T-helper 17 cell (primary cell): ENCODE measurements at places on chromosomes 12 and 14. TPM values are rescaled to one million over a fixed set of nuclear protein-coding genes. Genes with fewer than 3 reads are reported as not detected.

DNA sequence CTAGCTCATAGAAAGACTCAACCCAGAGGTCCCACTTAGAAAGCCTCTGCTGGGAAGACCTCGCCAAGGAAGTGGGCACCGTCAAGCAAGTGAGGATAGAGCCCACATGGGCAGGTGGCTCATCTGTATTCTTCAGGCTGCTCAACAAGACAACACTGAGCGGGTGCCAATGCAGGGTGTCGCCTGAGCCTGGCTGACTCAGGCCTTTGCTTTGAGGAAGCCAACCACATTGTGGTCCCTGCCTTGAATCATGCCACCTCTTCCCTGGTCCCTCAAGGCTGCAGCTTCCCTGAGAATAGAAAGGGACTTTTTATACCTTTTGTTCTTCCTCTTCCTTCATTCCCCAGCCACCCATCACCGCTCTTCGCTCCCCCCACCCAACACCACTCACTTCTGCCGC is 2.1 kb upstream of the RNASE13 start:
- no peak for DNase-seq

- DNase-seq, result no peak
Measured at GRCh38 chr14:24398653-24399446, at the start of gene NYNRIN. Gene NYNRIN, plus strand, starts transcription at chr14:24399003. Its CDS starts 244 bp downstream, at chr14:24399247.

The WNT5B gene
- total RNA-seq, result not detected

The SIX1 gene
- not detected for total RNA-seq

DNA sequence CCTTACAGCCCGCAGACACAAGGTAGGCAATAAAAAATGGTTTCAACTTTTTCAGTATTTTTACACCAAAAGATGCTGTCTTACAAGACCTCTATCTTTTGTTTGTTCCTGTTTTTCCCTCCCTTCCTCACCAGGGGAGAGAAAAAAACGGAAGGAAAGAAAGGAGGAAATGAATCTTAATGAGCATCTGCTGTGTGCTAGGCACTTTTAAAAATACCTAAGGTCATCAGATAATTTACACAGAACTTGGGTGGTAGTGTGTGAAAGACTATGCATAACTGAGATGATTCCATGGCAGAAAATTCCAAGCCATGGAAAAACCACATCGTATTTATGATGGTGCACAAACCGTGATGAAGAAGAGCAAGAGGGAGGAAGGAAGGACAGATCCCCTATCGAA is 121.2 kb downstream of the DIP2B start:
- no peak for DNase-seq

- no peak for DNase-seq
Measured at GRCh38 chr14:37253905-37254304, 56.2 kb downstream of the MIPOL1 start.

- DNase-seq, result no peak
Measured at GRCh38 chr12:4483885-4484823, 38.5 kb upstream of the FGF6 start.

GRCh38 chr12:11895421-11896078 is 175.2 kb upstream of the BCL2L14 start:
- DNase-seq, result no peak

GRCh38 chr14:94575730-94576585 is 5.3 kb upstream of the SERPINA5 start:
- DNase-seq, result no peak

The PRH2 gene
- not detected for total RNA-seq

GRCh38 chr12:132343294-132344004 is 14.1 kb upstream of the GALNT9 start:
- no peak for DNase-seq

DNA sequence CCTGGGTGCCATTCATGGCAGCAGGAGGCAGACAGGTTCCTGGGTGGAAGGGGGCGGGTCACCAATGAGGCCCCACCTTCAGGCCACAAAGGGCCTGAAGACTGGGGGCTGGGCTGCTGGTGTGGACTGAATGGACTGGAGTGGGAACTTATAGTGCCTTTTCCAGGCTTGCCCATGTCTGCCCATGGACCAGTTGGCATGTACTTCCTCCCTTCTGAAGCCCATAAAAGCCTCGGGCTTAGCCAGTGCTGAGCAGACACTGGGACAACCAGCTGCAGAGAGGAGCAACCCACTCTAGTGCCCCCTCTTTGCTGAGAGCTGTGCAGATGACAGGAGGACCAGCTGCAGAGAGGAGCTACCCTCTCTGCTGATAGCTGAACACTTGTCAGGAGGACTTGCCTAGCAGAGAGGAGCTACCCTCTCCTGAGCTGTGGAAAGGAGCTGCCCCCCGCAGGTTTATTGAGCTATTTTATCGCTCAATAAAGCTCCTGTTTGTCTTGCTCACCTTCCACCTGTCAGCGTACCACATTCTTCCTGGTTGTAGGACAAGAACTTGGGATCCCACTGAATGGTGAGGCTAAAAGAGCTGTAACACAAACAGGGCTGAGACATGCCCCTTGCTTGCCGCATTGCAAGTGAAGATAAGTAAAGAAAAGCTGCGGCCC is 34.0 kb downstream of the APAF1 start:
- DNase-seq, result no peak

The KLHDC1 gene
- total RNA-seq, result 7.4 TPM

- DNase-seq, result no peak
Measured at GRCh38 chr14:76146976-76147375, 4.7 kb upstream of the GPATCH2L start.

- DNase-seq, result no peak
Measured at GRCh38 chr12:94305130-94305957, 154.3 kb downstream of the CEP83 start.

- no peak for DNase-seq
Measured at GRCh38 chr12:38921025-38921677, 15.8 kb upstream of the CPNE8 start.

The TEX52 gene
- total RNA-seq, result not detected

DNA sequence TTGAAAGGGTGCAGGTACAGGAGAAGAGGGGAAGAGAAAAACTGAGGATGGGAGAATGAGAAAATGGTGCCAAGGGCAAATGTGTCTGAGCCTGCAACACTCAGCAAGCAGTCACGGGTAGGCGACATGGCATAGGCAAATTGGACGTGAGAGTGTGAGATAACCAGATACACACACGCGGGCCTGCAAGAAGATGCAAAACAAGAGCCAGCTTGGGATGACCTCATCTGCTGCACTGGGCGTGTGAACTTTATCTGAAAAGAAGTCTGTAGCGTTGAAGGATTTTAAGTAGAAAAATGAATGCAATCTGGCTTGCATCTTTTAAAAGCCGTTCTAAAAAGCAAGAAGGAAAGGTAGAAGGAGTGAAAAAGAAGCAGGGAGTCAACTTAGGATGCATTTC is 160.4 kb downstream of the NTF3 start:
- DNase-seq, result no peak

The TPH2 gene
- total RNA-seq, result not detected

DNA sequence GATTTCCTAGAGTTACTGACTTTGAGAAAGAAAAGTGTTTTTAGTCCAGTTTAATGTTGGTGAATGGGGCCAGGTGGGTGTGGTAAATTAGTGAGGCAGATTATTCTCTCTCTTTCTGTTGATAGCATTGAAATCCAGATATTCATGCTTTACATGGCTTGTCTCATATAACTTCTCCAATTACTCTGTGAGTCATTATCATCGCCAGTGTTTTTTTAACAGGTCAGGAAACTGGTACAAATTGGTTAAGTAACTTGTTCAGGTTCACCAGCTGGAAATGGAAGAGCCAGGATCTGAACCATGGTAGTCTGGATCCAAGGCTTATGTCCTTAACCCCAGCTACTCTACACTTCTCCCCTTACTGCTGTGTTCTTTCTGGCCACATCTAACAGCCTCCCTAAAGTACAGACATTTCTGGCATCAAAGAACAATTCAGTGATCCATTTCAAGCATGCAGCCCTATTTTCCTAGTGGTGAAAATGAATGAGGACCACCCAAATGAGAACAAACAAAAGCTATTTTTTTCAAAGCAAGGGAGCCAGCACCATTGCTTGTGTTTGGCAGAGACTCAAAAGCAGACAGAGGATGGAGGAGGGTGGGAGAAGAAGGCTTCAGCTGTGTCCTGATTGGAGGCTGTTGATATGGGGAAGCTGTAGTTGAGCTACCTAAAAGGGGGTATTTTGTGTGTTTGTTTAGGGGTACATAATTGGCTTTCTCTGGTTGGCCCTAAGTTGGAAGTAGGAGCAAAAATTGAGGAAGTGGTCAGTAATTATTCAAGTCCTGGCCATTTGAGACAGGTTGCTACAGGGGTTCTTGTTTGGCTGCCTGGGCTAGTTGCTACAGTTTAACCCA is 1.7 kb downstream of the IRAK3 start:
- no peak for DNase-seq
